CD4-positive, alpha-beta T cell (primary cell): ENCODE measurements at places on chromosomes 16 and 17. TPM values are rescaled to one million over a fixed set of nuclear protein-coding genes. Genes with fewer than 3 reads are reported as not detected.

DNA sequence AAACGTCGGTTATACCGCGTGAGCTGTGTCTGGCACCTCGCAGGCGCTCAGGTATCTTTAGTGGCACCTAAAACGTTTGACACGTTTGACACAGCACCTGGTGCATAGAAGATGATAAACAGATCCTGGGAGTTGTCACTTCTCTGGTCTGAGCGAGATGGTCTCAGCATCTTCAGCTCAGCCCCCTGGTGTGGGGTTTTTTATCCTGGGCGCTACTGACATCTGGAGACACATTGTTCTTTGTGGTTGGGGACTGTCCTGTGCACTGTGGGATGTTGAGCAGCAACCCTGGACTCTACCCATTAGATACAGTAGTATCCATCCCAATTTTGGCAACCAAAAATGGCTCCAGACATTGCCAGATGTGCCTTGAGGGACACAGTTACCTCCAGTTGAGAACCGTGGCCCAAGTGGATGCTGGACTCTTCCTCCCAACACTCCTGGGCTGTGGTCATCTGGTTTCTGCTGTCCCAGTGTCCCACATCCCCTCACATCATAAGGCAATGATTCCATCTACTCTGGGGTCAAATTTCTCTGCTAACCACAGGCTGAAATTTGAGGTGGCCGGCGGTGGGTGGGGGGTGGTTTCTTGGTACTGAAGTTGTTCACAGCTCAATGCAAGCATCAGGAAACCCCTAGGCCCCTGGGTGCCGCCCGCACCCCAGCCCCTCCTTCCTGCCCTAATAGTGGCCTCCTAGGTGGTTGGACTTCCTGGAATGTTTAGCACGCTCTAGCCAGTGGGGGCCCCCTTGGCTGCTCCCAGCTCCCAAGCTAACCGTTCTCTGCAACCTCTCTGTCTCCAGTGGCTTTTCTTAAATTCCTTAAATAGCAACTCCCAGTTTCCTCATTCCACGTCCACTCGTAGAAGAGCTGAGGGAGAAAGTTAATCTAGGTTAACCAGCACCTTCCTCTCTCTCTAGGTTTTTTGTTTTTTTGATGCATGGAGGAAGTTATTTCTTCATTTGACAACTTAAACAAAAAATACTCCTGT lies 124.8 kb downstream of the ABCC1 start:
- no peaks in the 10 kb centered on the region for H3K27me3 ChIP-seq
- DNase-seq: no peak
- no peak overlapping the region for H3K27ac ChIP-seq

- no peak overlapping the region for H3K27ac ChIP-seq
- H3K27me3 ChIP-seq: no peaks in the 10 kb centered on the region
- H3K36me3 ChIP-seq: peaks cover 13% of the 10 kb centered on the region
- DNase-seq: no peak
- H3K4me3 ChIP-seq: no peak overlapping the region
Observed at GRCh38 chr16:19691161-19691711, 26.8 kb downstream of the KNOP1 start.

GRCh38 chr16:2271848-2272461 lies 4.0 kb upstream of the RNPS1 start:
- no peaks in the 10 kb centered on the region for H3K27me3 ChIP-seq
- H3K27ac ChIP-seq: no peak overlapping the region
- H3K4me1 ChIP-seq: peaks cover 16% of the 10 kb centered on the region
- no peaks in the 10 kb centered on the region for H3K36me3 ChIP-seq
- no peak for DNase-seq

- no peaks in the 10 kb centered on the region for H3K36me3 ChIP-seq
- no peak overlapping the region for H3K4me3 ChIP-seq
- no peak for DNase-seq
- H3K4me1 ChIP-seq: no peaks in the 10 kb centered on the region
- no peak overlapping the region for H3K27ac ChIP-seq
Observed at GRCh38 chr16:18984435-18985005, 786 bp downstream of the TMC7 start.

KRTAP4-4 gene
- not detected for total RNA-seq

C16orf54 gene
- total RNA-seq: 250 TPM

KRTAP4-5 gene
- not detected for total RNA-seq

EVI2B gene
- total RNA-seq: 102 TPM
